ENCODE measurements at places on chromosomes 1 and 21. TPM values are rescaled to one million over a fixed set of nuclear protein-coding genes. Genes with fewer than 3 reads are reported as not detected.

Gene IL20
- total RNA-seq, result not detected

- DNase-seq, result peak; percentile 90
- no peaks in the 10 kb centered on the region for H3K36me3 ChIP-seq
- peak within 1 kb of the TSS; percentile 93 for H3K27ac ChIP-seq
- no peaks in the 10 kb centered on the region for H3K27me3 ChIP-seq
These were observed at the start of gene LRRC47 for GRCh38 chr1:3796215-3797061. LRRC47 (minus strand) TSS chr1:3796498; CDS start chr1:3796476, 22 bp downstream.

- H3K4me1 ChIP-seq, result no peaks in the 10 kb centered on the region
- no peak for DNase-seq
- H3K27ac ChIP-seq, result no peak overlapping the region
- H3K36me3 ChIP-seq, result no peaks in the 10 kb centered on the region
- no peaks in the 10 kb centered on the region for H3K27me3 ChIP-seq
- no peak overlapping the region for H3K4me3 ChIP-seq
These were observed 18.1 kb downstream of the DCAF8 start for GRCh38 chr1:160244209-160244608.

Gene CYYR1
- not detected for total RNA-seq

Gene MAN1C1
- 3.5 TPM for total RNA-seq

Gene SELP
- not detected for total RNA-seq

DNA sequence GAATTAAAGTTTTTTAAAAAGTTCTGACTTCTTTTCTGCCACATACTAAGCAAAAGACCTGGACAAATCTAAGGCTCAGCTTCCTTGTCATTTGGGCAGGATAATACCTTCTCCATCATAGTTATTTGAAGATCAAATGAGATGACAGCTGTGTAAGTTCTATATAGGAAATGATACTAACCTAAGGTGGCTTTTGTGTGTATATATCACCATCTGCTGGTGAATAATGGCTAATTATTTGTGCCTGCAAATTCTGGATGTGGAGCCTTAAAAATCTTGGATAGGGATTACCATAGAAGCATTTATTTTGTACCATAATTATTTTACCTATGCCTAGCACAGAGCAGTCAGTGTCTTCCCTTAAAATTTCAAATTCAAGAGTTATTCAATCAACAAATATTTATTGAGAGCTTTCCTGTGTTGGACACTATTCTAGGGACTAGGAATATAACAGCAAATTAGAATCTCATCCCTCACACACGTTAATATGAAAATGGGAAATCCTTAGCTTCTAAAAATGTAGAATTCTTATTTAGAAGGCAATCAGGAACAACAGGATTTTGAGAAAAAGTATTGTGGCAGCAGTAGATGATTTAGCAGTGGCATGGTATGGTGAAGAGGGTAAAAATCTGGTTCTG, 89.8 kb downstream of the TMEM200B start:
- no peak overlapping the region for H3K27ac ChIP-seq
- H3K36me3 ChIP-seq, result no peaks in the 10 kb centered on the region
- no peaks in the 10 kb centered on the region for H3K27me3 ChIP-seq

GRCh38 chr1:246691622-246692495, 32.4 kb upstream of the SCCPDH start:
- no peak for DNase-seq
- no peak overlapping the region for H3K27ac ChIP-seq
- H3K4me1 ChIP-seq, result peaks cover 4% of the 10 kb centered on the region
- no peak overlapping the region for H3K4me3 ChIP-seq
- no peaks in the 10 kb centered on the region for H3K36me3 ChIP-seq

DNA sequence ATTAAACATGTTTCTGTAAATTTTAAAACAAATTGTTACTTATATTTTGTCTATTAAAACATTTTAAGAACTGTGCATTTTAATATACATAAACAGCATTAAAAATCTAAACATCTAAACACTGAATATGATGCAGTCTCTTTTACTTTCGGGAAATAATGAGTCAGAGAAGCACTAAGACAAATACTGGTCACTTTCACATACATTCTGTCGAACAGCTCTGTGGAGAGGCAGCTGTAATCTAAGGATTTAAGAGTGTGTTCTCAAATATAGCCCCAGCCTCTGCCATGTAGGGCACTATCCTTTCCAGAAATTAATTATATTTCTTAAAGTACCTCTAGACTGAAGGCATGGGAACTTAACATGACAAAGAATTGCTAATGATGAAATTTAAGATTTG, 89.6 kb upstream of the PTGFR start:
- H3K4me3 ChIP-seq, result no peak overlapping the region
- H3K27me3 ChIP-seq, result no peaks in the 10 kb centered on the region
- no peaks in the 10 kb centered on the region for H3K36me3 ChIP-seq
- no peak overlapping the region for H3K27ac ChIP-seq
- H3K4me1 ChIP-seq, result no peaks in the 10 kb centered on the region

GRCh38 chr1:29548091-29548490, 311.8 kb downstream of the PTPRU start:
- no peaks in the 10 kb centered on the region for H3K4me1 ChIP-seq
- H3K27ac ChIP-seq, result no peak overlapping the region
- no peak overlapping the region for H3K4me3 ChIP-seq
- DNase-seq, result no peak

Gene FYB2
- 2.9 TPM for total RNA-seq

Gene FCAMR
- not detected for total RNA-seq

- no peak for DNase-seq
- H3K27ac ChIP-seq, result no peak overlapping the region
- no peaks in the 10 kb centered on the region for H3K27me3 ChIP-seq
- H3K4me1 ChIP-seq, result no peaks in the 10 kb centered on the region
These were observed 315.0 kb downstream of the PLA2G4A start for GRCh38 chr1:187143783-187144182.

Gene RGS4
- total RNA-seq, result 0.23 TPM

- DNase-seq, result no peak
- H3K27ac ChIP-seq, result no peak overlapping the region
- no peaks in the 10 kb centered on the region for H3K36me3 ChIP-seq
- no peaks in the 10 kb centered on the region for H3K27me3 ChIP-seq
- no peak overlapping the region for H3K4me3 ChIP-seq
- peaks cover 10% of the 10 kb centered on the region for H3K4me1 ChIP-seq
These were observed 63.7 kb upstream of the EPS8L3 start for GRCh38 chr1:109827466-109827865.

GRCh38 chr1:201009962-201010645, 13.4 kb downstream of the KIF21B start:
- no peaks in the 10 kb centered on the region for H3K4me1 ChIP-seq
- H3K4me3 ChIP-seq, result no peak overlapping the region
- H3K36me3 ChIP-seq, result no peaks in the 10 kb centered on the region
- H3K27ac ChIP-seq, result no peak overlapping the region
- DNase-seq, result no peak

GRCh38 chr1:29626066-29626465, 389.7 kb downstream of the PTPRU start:
- no peak overlapping the region for H3K27ac ChIP-seq
- no peak overlapping the region for H3K4me3 ChIP-seq
- H3K4me1 ChIP-seq, result no peaks in the 10 kb centered on the region

- DNase-seq, result no peak
- no peak overlapping the region for H3K27ac ChIP-seq
- H3K27me3 ChIP-seq, result no peaks in the 10 kb centered on the region
These were observed 124.4 kb upstream of the HOOK1 start for GRCh38 chr1:59690171-59690930.

- no peaks in the 10 kb centered on the region for H3K27me3 ChIP-seq
- no peak overlapping the region for H3K4me3 ChIP-seq
- no peaks in the 10 kb centered on the region for H3K36me3 ChIP-seq
These were observed 346.9 kb downstream of the PBX1 start for GRCh38 chr1:164905869-164906268.

DNA sequence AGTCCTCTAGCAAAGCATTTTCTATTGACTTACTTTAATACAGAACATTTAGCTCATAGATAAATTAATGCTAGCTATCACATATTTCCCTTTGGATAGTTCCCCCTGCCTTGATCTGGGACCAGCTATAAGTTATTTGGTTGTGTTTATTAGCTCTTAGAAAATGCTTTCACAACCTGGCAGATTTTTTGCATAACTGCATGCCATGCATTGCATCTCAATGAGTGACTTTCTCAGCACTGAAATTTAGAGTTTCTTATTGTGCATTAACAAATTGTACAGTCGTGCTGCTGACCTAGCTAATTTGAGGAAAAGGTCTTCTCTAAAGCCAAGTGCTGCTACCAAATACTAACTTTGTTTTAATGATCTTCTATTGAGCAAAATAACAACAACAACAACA, 164.8 kb downstream of the PLPPR5 start:
- no peak overlapping the region for H3K4me3 ChIP-seq
- H3K4me1 ChIP-seq, result no peaks in the 10 kb centered on the region
- no peak overlapping the region for H3K27ac ChIP-seq
- H3K36me3 ChIP-seq, result no peaks in the 10 kb centered on the region

Gene PFDN2
- total RNA-seq, result 80.0 TPM

Gene LRRC53
- total RNA-seq, result not detected

GRCh38 chr1:21280011-21280471, 10.2 kb downstream of the ECE1 start:
- no peaks in the 10 kb centered on the region for H3K27me3 ChIP-seq
- peaks cover 7% of the 10 kb centered on the region for H3K4me1 ChIP-seq
- H3K4me3 ChIP-seq, result no peak overlapping the region
- no peaks in the 10 kb centered on the region for H3K36me3 ChIP-seq
- H3K27ac ChIP-seq, result no peak overlapping the region

GRCh38 chr1:96340686-96341085, 380.9 kb upstream of the PTBP2 start:
- H3K4me3 ChIP-seq, result no peak overlapping the region
- no peak for DNase-seq
- no peaks in the 10 kb centered on the region for H3K4me1 ChIP-seq
- no peak overlapping the region for H3K27ac ChIP-seq
- H3K36me3 ChIP-seq, result no peaks in the 10 kb centered on the region
- no peaks in the 10 kb centered on the region for H3K27me3 ChIP-seq

DNA sequence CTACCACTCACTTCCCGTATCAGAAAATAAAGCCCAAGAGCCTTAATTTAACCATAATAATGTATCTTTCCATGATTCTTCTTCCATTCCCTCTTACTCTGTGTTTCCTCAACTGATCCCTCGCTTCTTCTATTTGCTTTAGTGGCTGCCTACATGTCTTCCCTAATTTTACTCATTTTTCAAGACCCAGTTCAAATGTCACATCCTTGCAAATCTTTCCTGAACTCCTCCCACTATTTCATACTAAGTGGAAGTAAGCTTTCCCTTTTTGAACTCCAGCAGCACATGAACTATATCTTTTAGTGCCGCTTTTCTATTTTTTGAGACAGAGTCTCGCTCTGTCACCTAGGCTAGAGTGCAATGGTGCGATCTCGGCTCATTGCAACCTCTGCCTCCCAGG, 3.8 kb upstream of the NFYC start:
- H3K27ac ChIP-seq, result no peak overlapping the region
- no peaks in the 10 kb centered on the region for H3K36me3 ChIP-seq
- no peak overlapping the region for H3K4me3 ChIP-seq
- no peaks in the 10 kb centered on the region for H3K27me3 ChIP-seq

DNA sequence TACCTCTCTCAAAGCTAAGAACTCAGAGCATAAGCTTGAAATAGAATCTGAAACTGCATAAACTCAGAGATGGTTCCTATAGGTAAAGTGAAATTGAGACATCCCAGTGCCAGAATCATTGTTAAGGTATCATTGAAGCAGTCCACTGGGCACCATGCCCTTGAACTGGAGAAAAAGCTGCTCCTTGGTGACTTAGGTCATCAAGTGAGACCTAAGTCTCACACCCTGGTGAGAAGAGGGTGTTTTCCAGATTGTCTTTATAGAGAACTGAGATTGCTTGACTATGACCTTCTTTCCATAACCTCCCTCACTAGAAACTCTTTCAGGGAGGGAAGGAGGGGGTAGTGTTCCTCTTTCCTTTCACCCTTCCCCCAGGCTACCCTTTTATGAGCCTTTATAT, 9.4 kb upstream of the ATP6V1G3 start:
- no peaks in the 10 kb centered on the region for H3K27me3 ChIP-seq
- no peak overlapping the region for H3K27ac ChIP-seq
- DNase-seq, result no peak

GRCh38 chr1:168371477-168371876, 90.8 kb downstream of the TBX19 start:
- H3K4me3 ChIP-seq, result no peak overlapping the region
- H3K27me3 ChIP-seq, result no peaks in the 10 kb centered on the region
- DNase-seq, result no peak
- peaks cover 9% of the 10 kb centered on the region for H3K4me1 ChIP-seq
- H3K27ac ChIP-seq, result no peak overlapping the region

DNA sequence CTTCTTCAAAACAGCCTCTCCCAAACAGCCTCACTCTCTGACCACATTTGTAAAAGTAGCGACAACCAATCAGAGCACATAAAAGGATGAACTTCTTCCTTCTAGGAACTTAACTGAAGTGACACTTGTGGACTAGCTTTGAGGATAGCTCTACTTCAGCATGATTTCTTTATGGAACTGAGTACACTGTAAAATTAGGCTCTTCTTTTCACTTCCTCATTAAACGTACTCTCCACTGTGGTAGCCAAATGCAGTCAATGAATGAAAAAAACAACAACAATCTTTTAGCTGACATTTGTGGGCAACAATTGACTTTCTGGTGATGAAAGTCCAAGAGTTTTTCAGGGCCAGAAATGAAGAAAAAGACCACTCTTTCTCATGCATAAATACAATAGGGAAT, 9.6 kb downstream of the LRRC53 start:
- no peaks in the 10 kb centered on the region for H3K27me3 ChIP-seq
- H3K27ac ChIP-seq, result no peak overlapping the region
- no peak for DNase-seq
- H3K4me1 ChIP-seq, result no peaks in the 10 kb centered on the region

GRCh38 chr1:59094001-59094400, 202.9 kb upstream of the FGGY start:
- H3K4me1 ChIP-seq, result no peaks in the 10 kb centered on the region
- DNase-seq, result no peak
- H3K36me3 ChIP-seq, result no peaks in the 10 kb centered on the region
- no peak overlapping the region for H3K4me3 ChIP-seq
- no peak overlapping the region for H3K27ac ChIP-seq

Gene RUNX3
- total RNA-seq, result 1.1 TPM

- no peak overlapping the region for H3K4me3 ChIP-seq
- H3K4me1 ChIP-seq, result no peaks in the 10 kb centered on the region
- H3K36me3 ChIP-seq, result no peaks in the 10 kb centered on the region
These were observed 6.8 kb upstream of the OLIG2 start for GRCh38 chr21:33018707-33019465.

DNA sequence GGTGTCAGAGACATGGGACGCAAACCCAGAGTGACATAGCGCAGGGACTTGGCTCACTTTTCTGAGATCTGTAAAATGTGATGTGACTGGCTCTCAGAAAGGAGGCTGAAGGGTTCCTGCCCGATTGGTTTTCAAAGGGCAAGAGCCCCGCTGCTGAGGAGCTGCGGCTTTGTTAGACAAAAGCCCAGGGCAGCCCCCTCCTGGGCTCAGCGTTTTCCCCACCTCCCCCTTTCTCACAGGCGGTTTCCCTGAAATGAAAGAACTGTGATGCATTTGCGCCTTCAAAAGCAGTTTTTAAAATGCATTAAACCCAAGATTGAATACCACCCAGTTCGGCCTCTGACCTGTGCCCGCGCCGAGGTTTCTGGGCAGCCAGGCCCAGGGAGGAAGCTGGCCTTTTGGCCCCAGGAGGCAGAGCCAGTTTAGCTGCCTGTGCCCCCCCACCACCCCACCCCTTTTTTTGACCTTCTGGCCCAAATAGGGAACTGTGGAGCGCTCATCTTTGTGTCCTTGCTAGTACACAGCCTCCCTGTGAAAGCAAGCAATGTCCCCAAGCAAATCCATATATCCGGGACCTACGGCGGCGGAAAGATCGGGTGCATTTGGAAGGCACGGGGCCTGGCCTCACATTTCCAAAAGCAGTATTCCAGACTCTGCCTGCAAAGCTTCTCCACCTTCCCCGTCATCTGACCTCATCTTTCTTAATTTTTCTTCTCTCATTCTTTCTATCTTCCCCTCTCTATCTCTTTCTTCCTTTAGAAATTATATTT, 28.6 kb downstream of the CD247 start:
- no peak overlapping the region for H3K4me3 ChIP-seq
- no peak for DNase-seq
- no peak overlapping the region for H3K27ac ChIP-seq
- no peaks in the 10 kb centered on the region for H3K36me3 ChIP-seq

Data from Caco-2 (cell line).